NCI-H1092 (cell line): ENCODE measurements at places on chromosomes 11 and 22.

- DNase-seq: no peak
Observed at GRCh38 chr11:106913141-106913540, 105.1 kb downstream of the GUCY1A2 start.

DNA sequence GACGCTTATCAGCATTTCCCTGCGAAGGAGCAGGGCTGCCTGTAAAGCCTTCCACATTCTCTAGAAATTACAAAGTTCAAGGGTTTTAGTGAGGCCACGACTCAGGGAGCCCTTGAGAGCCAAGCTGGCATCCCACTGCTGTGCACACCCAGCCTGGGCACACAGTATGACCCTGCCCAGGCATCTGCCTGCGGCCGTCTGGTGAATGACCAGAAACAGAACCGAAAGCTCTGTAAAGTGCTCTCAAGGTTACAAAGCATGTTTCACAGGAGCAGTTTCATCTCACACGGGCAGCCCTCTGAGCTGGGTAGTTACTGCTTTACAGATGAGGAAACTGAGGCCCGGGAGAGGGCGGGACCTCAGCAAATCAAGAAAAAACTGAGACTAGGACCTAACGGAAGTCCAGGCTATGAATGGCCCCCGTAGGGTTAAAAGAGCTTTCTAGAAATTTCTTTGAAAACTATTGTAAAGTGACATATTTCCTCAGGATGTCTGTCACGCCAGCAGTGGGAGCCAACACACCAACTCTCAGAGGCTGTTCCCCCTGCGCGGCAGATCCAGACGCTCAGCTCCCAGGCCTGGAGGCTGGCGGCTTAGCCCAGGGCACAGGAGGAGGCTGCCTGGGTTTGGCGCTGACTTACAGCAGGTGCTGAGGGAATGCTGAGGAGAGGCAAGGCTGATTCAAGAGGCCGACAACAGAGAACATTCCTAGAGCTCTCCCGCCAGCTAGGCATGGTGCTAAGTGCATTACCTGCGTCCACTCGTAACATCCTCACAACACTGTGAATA lies 7.7 kb upstream of the TCF20 start:
- no peak for DNase-seq

DNA sequence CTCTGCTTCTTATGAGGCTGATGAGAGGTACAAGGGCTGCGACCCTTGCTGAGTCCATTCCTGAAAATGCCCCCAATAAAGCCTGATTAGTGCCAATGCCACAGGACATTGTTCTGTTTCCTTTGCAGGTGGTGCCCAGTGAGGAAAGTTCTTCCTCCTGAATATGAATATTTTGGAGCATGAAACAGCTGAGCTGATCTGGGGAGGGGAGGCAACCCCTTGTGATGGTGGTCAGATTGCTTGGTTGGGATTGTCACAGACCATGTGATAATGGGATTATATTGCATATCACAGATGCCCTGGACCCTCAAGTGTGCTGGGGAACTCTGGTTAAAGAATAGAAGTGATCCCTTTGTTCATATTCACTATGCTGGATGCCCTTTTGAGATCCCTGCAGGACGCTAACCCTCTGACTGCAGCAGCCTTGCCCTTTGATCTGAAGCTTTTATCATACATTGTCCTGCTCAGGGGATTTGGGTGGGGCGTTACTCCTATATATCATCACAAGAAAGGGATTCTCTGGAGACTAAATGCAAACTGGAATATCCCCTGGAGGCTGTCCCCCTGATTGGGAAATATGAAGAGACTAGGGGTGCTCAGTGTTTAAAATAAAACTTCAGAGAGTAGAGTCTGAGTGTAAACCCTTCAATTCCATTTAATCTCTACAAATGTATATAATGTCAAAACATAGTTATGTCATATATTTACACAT lies 76.9 kb upstream of the TOP3B start:
- no peak for DNase-seq

- no peak for DNase-seq
Observed at GRCh38 chr11:124075841-124076651, 34.9 kb upstream of the OR10G7 start.

DNA sequence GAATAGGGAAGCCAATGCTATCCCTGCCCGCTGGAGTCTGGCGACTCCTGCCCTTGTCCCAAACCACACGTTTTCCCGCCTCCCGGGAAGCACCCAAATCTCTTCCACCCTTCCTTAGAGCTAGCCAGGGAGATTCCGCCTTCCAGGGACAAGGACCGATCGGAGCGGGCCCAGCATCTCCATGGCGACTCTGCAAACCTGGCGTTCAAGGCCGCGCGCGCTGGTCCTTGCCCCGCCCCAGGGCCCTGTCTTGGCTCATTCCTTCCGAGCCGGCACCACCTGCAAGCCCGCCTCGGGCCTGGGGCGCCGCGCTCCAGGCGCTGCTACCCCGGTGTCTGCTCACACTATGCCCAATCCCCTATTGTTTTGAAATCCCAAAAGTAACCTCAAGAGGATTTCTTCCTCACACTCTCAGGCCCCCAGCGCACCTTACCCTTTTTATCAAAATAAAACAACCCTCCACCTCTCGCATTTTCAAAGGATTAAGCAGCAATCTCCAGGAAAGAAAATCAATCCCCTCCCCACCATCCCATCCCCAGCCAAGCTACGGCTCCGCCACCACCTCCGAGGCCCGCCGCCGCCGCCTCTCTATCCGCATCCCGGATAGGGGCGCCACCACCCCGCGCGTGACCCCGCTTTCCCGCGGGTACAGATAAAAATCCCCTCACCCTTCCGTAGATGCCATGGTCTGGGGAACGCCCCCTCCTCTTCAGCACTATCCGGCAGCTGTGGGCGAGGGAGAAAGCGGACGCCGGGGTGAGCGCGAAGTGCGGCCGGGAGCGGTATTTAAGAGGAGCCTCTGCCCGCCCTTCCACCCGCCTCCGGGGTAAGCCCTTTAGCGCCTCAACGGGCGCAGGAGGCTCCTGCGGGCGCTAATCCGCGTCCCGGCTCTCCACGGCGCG lies 825 bp downstream of the SLC1A2 start:
- peak; percentile 32 for DNase-seq

- no peak for DNase-seq
Observed at GRCh38 chr11:70074746-70075145, 3.4 kb upstream of the ANO1 start.

DNA sequence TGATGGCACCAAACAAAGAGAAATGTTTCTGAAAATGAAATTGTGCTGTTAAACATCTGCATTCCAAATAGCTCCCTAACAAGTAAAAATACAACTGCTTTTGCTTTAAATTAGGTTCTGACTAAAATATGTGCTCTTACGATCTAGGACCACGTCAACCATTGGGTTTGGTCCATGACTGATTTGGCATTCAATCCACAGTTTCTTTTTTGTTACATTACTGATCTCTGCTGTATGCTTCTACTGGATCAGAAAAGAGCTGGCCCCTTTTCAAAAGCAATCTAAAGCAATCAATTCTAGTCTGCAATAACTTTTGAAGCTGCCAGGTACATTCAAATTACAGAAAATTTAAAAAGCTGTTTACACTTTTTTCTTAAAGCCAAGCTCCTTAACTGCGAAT lies 1047.1 kb upstream of the CCDC90B start:
- no peak for DNase-seq

- no peak for DNase-seq
Observed at GRCh38 chr11:78533399-78533798, 41.3 kb downstream of the NARS2 start.

DNA sequence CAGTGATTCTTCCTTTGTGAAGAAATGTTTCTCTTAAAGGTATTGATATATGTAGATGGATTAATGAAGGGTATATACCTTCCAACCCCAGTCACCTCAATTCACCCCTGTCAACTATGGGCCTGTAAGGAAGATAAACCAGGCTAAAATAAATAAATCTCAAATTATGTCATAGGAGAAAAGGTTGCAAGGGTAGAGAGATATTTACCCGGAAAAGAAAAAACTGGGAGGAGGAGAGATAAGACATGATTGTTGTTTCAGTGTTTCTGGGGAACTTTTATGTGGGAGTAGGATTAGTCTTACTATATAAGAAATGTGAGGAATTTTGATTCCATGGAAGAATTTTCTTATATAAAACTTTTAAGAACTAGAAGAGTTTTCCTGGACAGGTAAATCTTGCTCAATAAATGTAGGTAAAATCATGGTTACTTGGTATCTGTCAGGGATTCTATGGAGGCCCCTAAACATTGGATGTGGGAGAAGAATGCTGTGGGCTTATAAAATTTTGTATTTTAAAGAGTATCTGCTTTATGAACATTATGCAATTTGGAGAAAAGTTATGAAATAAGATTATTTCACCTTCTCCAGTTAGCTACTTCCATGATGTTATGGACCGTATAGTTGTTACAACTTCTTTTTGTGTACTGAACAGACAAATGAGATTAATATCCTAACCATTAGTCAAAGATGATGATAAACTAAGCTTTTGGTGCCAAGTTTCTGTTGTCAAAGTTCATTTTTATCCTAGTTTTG lies 6.4 kb downstream of the YAP1 start:
- DNase-seq: no peak

GRCh38 chr22:24380220-24380904 lies 47.0 kb upstream of the ADORA2A start:
- DNase-seq: peak; percentile 58

DNA sequence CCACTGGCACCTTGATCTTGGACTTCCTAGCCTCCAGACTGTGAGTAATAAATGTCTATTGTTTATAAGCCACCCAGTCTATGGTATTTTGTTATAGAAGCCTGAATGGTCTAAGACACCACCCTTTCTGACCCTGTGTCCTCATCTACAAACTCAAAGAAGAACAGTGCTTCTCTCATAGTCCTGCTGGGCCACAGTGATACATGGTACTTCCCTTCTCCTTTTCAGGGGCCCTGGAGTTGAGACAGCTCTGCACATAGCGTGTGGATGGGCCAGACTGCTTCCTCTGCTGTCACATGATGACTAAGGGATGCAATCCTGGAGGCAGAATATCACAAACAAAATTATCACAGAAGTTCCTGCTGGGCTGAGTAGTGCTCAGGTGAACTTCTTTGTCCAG lies 5.0 kb downstream of the KCNJ11 start:
- DNase-seq: no peak

DNA sequence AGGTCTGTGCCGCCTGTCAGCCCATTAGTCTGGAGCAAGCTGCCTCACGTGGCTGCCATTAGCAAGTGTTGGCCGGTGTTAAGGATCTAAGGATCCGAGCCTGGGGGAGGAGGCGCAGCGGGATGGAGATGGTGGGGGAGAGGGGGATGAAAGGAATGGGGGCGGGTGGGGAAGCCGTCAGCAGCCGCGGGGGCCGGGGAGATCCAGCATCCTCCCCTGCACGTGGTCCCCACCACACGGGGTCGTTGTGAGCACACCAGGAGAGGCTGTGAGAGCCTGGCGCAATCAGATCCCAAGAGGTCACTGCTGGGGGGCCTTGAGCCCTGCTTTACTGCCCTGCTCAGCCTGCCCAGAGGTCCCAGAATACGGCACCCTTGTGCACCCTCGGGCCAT lies 7.3 kb downstream of the CABP7 start:
- peak; percentile 14 for DNase-seq

GRCh38 chr11:73249304-73249703 lies 22.8 kb upstream of the P2RY6 start:
- no peak for DNase-seq
